ENCODE measurements at places on chromosomes 13 and 19.

GRCh38 chr19:5641171-5641570 is 18.3 kb downstream of the SAFB start:
- DNase-seq = no peak

GRCh38 chr19:1240925-1241324 is 626 bp upstream of the ATP5F1D start:
- DNase-seq = no peak

GRCh38 chr13:80988391-80989151 is 647.6 kb upstream of the SPRY2 start:
- DNase-seq = no peak

DNA sequence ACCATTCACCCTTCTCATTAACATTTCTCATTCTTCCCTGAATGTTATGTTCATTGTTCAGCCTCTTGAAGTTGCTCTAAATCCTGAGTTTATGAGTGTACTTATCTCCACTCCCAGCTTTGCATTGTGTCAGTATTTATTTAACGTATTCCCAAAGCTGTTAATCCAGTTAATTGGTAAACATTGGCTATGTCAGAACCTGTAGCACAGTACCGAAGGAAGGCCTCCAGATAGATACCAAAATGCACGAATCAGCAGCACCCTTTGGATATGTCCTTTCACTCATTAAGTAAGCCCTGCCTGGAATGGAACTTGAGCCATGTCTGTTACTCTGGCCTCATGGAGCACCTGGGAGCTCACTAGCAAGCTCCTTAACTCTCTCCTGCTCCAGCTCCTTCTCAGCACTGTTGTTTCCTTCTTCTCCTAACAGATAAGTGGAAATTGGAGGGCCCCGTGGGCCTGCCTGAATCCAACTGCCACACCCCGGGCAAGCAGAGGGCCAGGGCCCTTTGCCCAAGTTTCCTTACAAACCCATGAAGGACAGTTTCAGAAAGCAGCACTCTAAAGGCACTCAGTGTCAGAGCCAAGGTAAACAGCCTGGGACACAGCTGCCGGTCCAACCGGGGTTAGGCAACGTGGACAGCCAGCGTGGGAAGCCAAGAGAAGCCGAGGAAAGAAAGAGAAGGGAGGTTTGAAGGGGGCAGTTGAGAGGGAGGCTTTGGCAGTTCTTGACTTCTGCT is 155.0 kb upstream of the SERP2 start:
- no peak for DNase-seq

GRCh38 chr19:10501971-10502523 is 1.1 kb downstream of the KEAP1 start:
- DNase-seq = no peak
